ENCODE measurements at places on chromosomes 6 and 20.
A peak's percentile ranks its signal among the peaks of the same experiment; 100 is the strongest.

- no peak for DNase-seq
Measured at GRCh38 chr20:1941226-1941625, 46.0 kb downstream of the SIRPA start.

GRCh38 chr6:53439556-53439955 lies 90.8 kb upstream of the ELOVL5 start:
- no peak for DNase-seq

DNA sequence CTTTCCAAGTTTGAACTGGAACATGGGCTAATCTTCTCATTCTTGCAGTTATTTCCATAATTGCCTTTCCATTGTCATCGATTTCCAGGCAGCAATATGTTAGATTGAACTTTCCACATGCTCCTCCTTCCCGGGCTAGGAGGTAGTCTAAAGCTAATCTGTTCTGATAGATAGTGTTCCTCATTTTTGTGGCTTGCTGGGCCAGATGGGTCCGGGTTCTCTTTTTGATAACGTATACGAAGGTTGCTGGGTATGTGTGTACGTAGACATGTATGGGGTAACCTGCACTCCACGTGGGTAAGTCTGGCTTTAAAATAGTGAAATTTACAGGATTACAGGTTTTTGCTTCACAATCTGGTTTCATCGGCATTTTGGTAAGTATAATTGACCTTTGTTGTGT lies 14.0 kb upstream of the GMPR start:
- DNase-seq, result no peak

DNA sequence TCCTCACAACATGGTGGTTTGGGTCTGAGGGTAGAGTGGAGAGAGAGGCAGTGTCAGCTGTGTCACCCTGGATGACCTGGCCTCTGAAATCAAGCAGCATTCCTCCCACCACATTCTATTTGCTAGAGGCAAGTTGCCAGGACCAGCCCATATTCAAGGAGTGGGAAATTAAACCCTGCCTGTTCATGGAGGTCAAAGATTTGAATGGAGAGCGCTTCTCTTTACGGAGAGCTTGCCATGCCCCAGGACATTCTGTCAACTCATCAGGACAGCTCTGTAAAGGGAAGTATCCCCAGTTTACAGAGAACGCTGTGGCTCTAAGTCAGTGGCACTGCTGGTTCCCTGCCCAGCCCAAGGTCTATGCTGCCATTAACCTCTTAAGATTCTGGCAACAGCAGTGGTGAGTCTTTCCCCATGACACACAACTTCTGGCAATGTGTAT lies 90.0 kb upstream of the INSM1 start:
- no peak for DNase-seq

- no peak for DNase-seq
Measured at GRCh38 chr6:163585932-163586437, 171.5 kb downstream of the QKI start.

DNA sequence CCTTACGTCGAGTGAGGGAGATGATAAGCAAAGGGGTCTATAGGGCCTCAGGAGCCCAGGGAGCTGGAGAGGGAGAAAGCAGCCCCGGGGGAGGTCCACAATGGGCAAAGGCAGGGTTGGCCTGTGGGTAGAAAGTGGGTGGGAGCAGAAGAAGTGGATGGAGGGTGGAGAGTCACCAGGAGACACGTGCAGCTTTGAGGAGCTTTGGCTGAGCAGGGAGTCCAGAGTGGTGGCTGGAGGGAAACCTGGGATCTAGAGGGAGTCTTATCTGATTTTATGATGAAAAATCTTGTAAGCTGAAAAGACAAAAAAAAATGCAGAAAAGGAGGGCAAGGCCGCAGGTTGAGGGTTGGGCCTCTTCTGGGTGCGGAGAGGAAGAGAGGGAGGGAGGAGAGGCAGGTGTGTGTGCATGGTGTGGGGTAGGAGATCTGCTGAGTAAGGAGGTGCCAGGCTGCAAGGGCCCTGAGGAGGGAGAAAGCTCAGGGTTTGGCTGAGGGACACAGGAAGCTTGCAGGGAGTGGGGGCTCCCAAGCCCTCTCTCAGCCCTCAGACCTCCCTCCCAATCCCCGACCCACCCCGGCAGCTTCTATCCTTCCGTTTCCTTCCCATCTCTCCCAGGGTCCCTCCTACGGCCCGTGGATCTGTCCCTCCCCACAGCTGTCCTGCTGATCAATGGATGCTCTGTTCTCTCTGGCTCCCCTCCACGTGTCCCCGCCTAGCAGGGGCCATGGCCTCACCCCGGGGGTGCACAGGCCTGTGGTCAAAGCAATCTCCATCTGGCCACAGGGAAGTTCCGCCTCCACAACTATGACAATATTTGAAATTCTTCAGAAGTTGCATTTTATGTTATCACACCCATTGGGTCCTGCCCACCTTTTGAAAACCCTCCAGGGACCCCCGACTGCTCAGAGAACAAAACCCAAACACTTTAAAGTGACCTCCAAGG lies 17.1 kb upstream of the BPI start:
- no peak for DNase-seq

GRCh38 chr6:31814677-31815024 lies 432 bp downstream of the HSPA1L start:
- peak; percentile 76 for DNase-seq

- DNase-seq, result no peak
Measured at GRCh38 chr6:160248538-160248937, 10.1 kb downstream of the SLC22A2 start.

DNA sequence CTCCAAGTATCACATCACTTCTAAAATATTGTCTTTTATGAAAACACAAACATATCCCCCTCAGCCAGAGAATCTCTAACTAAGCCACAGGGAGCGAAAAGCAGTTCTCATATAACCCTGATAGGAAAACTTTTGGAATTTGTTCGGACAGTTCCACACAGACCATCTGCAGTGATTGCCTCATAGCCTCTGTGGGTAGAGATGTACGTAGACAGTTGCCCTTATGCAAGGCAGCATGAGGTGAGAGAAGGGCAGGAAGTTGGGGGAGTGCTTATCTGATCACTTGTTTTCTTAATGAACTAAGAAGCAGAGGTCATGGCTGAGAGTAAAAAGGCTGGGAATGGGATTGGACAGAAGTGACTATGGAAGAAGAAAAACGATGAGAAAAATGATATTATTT lies 39.6 kb downstream of the SLC23A2 start:
- DNase-seq, result peak; percentile 16

DNA sequence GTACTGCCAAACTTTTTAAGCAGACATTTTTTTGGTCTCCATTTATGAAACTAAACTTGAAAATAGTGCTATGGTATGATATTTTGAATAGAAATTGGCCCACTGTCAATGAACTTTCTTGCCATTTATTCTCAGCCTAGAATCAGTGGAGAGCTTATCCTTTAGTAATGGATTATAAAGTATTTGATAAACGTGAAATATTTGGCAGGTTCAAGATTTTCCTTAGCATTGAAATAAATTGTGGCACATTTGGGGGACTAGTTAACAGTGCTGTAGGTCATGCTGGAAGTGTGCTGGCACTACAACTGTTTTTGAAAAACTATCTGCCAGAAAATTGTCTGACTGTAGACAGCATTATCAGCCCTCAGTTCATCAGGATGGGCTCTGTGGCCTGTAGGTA lies 2.1 kb downstream of the PRSS35 start:
- no peak for DNase-seq

DNA sequence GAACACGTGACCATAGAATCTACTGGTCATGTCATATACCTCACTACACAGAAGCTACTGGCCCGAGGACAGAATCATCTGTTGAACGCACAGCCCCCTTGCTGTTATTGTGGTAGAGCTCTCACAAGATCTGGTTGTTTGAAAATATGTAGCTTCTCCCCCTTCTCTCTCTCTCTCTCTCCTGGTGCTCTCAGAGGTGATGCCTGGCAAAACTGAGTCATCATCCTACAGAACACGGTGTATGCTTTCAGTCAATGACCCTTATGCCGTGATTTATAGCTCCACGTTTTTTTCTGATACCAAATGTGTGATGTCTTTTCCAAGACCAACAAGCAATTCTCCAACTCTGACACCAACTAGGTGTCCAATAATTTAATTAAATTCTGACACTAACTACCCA lies 13.0 kb upstream of the RBM24 start:
- no peak for DNase-seq

- DNase-seq, result no peak
Measured at GRCh38 chr6:136655239-136656014, 105.2 kb upstream of the MAP7 start.

GRCh38 chr20:63214514-63214913 lies 1.4 kb downstream of the YTHDF1 start:
- DNase-seq, result no peak

GRCh38 chr6:7818257-7819214 lies 92.1 kb downstream of the TXNDC5 start:
- DNase-seq, result no peak

DNA sequence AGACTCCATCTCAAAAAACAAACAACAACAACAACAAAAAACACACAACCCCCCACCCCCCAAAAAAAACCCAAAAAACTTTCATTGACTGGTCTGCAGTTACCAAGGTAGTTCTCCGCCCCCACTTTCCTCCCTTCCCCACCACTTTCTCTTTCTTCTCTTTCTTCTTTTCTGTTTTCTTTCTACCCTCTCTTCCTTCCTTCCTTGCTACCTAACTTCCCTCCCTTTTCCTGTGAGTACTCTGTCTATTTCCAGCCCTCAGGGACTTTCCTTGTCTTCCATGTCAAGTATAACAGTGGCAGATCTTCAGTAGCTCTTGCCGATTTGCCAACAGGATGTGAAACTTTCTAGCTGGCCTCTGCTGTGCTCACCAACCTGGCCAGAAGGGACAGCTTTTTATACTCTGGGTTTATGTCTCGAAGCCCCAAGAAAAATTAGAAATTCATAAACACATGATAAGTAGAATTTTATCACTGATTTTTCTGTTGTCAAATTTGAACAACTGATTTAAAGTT lies 399.5 kb downstream of the QKI start:
- no peak for DNase-seq

GRCh38 chr20:56522311-56522710 lies 2.2 kb upstream of the FAM209A start:
- DNase-seq, result no peak

DNA sequence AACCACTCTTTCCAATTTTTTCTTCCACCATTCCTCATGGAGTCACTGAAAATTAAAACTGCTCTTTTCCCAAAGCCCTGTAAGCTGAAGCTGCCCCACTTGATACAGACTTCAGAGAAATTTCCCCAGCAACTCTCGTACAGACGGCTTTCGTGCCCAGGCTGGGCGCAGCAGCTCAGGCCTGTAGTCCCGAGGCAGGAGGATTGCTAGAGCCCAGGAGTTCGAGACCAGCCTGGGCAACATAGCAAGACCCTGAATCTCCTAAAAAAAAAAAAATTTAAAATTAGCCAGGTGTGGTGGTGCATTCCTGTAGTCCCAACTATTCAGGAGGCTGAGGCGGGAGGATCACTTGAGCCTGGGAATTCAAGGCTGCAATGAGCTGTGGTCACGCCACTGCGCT lies 6.6 kb downstream of the PPDPF start:
- no peak for DNase-seq

GRCh38 chr20:39090906-39091305 lies 128.8 kb downstream of the DHX35 start:
- no peak for DNase-seq

GRCh38 chr20:9570612-9571011 lies 56.2 kb downstream of the LAMP5 start:
- DNase-seq, result no peak

DNA sequence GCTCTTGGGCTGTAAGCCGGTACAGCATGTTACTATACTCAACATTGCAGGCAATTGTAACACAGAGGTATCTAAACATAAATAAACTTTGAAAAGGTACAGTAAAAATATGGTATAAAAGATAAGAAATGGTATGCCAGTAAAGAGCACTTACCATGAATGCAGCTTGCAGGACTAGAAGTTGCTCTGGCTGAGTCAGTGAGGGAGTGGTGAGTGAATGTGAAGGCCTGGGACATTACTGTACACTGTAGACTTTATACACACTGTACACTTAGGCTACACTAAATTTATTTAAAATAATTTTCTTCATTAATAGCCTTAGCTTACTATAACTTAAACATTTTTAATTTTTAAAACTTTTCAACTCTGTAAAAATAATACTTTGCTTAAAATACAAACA lies 37.8 kb upstream of the ANKEF1 start:
- no peak for DNase-seq

DNA sequence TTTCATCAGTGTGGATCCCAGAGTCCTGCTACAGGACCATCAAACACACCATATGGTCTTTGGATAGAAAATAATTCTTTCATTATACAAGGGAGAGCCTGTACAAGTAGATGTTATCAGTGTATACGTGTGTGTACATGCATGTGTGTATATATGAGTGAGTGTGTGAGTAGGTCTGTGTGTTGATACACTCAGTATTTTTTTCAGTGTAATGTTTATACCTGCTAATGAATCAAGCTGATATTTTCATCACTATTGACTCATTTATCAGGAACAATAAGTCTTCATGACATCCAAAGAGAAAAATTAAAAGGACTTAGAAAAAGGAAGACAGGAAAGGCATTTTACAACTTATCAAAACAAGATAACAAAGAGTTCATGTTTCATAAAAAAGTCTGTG lies 66.5 kb downstream of the EPM2A start:
- no peak for DNase-seq

DNA sequence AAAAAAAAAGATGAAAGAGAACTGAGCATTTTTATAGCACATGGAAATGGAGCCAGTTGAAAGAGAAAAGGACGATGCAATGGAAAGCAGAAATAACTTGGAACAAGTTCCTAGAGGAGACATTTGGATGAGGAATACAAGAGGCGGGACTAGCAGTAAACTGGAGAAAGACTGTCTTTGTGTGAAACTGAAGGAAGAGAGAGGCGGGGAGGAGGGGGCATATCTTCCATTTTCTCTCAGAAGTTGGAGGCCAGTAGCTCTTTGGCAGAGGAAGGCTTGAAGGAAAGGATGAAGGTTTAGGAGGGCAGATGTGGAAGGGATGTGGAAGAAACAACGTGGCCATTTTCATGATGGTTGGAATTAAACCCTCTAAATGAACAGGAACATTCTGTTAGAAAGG lies 33.0 kb upstream of the ADGRF1 start:
- no peak for DNase-seq

DNA sequence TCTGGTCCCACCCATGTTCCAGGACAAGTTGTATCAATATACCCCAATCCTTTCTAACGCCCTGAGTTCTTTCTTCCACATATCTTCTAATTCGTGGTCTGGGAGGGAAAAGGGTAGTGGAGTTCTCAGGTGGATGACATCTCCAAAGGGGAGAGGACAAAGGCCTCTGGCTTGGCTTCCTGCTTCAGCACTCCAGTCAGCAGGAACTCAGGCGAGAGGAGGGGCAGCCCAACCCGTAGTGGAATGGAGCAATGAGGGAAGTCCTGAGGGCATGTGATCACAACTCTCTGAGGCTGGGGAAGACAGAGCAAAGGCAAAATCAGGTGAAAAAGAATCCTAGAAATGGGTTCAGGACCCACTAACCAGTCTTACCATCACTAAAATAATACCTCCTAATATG lies 9.6 kb upstream of the NRM start:
- no peak for DNase-seq

- DNase-seq, result peak; percentile 81
Measured at GRCh38 chr6:26251354-26252076, 113.5 kb upstream of the BTN3A2 start.
